Hepatocyte (in vitro differentiated cells): ENCODE measurements at places on chromosomes 4 and X.

GRCh38 chr4:136392576-136392975 is 1139.7 kb downstream of the PCDH18 start:
- no peak for DNase-seq

GRCh38 chr4:121187206-121187605 is 23.1 kb upstream of the TNIP3 start:
- no peak for DNase-seq

GRCh38 chr4:87819281-87819919 is 13.4 kb upstream of the MEPE start:
- peak; percentile 32 for DNase-seq

- DNase-seq = no peak
Observed at GRCh38 chrX:12210196-12210815, 72.0 kb downstream of the FRMPD4 start.

GRCh38 chr4:94412658-94413038 is 39.1 kb upstream of the PDLIM5 start:
- peak; percentile 38 for DNase-seq

DNA sequence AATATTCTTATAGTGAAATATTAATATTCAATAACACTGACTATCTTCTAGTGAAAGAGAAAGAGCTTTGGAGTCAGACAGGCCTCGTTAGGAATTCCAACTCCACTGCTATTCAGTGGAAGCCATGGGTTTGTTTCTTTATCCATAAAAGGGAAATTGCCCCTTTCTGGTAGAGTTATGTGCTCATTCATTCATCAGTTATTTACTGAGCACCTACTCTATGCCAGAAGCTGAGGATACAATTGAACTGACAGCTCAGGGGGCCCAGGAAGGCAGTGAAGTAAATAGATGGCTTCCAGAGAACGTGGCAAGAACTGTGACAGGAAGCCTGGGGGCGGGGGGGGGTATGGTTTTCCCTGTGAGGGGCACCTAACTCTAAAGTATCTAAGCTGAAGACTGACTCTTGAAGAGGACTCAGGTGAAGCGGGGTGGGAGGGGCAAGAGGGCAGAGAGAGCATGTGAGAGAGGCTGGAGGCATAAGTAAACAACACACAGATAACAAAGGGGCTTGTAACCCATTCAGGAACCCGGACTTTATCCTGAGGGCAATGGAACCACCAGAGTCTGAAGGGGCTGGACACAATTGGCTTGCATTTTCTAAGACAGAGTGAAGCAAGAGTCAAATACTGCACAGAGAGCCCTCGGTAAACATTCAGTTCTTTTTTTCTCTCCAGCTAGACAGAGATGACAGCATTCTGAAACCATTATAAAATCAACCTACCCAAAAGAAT is 20.3 kb downstream of the ANXA5 start:
- DNase-seq = peak; percentile 84

- no peak for DNase-seq
Observed at GRCh38 chr4:129335818-129336217, 239.9 kb downstream of the C4orf33 start.

GRCh38 chr4:184598753-184599491 is 50.3 kb downstream of the CASP3 start:
- DNase-seq = no peak

- peak; percentile 57 for DNase-seq
Observed at GRCh38 chrX:40298572-40299479, 201.1 kb upstream of the BCOR start.

DNA sequence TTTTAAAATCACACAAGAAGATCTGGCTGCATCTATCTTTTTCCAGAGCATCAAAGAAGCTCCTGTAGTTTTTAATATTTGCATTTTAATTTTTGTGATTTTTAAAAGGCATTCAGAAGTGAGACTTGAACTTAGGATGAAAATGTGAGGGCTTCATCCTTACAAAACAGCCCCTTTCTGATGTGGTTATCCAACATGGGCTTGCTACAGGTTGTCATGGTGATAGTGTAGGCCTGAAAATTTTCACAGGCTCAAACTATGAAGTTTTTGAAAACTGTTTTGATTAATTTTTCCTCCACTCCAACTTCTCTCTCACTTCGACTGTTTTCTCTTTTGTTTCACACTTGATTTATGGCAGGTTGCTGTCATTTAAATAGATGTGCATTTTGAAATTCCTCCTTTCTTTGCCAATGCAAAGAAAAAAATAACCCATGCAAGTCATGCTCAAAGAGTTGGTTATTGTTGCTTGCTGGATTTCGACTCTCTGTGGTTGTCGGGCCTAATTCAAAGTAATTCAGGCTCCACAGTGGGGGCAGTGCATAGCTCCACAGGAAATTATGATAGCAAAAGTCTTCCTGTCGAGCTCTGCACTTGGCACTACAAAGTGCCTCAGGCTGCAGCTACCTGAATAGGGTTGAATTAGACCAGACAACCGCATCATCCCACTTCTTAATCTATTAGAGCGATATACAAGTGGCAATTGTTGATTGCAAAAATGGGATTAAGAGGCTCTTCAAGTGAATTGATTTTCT is 201.0 kb upstream of the GPR101 start:
- no peak for DNase-seq

- DNase-seq = no peak
Observed at GRCh38 chr4:46908148-46908547, 897 bp downstream of the COX7B2 start.

DNA sequence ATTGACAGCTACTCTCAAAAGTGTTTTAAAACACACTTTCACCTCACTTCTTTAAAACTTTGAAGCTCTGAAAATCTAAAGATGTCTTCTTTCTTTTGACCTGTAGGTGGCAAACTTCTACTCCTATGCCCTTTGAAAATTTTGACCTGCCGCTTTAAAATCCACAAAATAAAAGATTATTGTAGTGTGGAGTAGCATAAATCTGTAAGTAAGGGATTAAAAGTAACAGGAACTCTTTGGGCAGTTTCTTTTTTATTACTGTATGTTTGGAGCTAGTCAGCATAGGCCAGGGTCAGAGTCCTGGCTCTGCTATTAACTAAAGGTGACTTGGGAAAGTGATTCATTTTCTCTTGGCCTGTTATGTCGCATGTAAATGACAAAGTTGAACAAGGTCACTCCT is 25.5 kb downstream of the BBS12 start:
- peak; percentile 67 for DNase-seq

DNA sequence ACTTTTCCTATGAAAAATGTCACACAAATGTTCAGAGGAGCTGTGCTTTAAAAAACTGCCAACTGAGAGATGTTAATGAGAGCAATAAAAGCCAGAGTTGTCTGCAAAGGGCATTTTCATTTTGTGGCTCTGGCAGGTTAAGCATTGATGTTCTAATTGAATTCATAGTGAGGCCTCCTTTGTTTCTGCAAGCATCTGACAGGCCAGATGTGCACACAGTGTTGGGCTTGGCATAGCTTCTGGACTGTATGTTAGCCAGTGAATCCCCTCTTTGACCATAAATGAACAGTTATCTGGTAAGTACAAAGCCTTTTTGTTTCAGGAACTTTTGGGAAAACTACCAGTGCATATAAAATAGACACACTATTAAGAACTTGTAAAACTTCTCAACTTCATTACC is 81.9 kb downstream of the JADE3 start:
- no peak for DNase-seq

DNA sequence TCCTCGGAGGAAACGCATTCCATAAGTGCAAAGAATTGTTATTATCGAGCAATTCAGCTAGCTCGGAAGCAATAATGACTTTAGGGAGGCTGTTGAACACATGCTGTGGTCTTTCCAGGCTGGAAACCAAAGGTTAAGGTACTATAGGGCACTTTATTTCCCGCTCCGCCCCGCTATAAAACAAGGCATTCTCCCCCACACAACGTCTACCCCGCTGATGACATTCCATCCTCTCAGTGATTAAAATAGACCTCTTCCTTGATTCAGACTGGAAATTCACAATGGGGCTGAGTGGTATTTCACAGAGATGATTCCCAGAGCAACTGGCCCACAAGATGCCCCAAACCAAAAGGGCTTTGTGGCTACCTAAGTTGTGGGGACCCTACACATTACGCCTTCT is 196.4 kb downstream of the STIM2 start:
- DNase-seq = no peak

- DNase-seq = no peak
Observed at GRCh38 chr4:179441596-179441995, 1999.4 kb upstream of the AGA start.

DNA sequence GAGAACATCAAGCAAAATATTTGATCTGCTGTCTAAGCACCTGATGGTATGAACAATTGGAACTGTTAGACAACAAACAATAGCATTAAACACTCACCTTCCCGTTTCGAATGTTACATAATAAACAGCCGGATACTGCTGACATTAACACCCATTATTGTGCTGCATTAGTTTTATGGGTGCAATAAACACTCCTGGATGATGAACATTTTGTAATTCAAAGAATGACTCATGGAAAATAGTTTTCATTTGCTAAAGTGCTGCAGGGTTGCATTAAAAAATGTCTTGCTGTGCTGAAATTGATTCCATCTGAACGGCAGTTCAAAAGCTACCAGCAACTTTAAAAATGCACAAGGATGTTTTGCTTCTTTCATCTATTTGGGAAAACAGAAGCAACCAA is 100.8 kb upstream of the SORBS2 start:
- no peak for DNase-seq
